ENCODE measurements at places on chromosomes 4 and X.
A peak's percentile ranks its signal among the peaks of the same experiment; 100 is the strongest.

- H3K4me3 ChIP-seq, result no peak overlapping the region
- no peaks in the 10 kb centered on the region for H3K4me1 ChIP-seq
- H3K36me3 ChIP-seq, result no peaks in the 10 kb centered on the region
Measured at GRCh38 chr4:38620065-38620464, 43.9 kb upstream of the KLF3 start.

GRCh38 chr4:57544811-57545654 is 434.8 kb upstream of the IGFBP7 start:
- H3K36me3 ChIP-seq, result no peaks in the 10 kb centered on the region
- no peaks in the 10 kb centered on the region for H3K27me3 ChIP-seq
- H3K4me1 ChIP-seq, result no peaks in the 10 kb centered on the region
- no peak overlapping the region for H3K27ac ChIP-seq
- no peak overlapping the region for H3K4me3 ChIP-seq

DNA sequence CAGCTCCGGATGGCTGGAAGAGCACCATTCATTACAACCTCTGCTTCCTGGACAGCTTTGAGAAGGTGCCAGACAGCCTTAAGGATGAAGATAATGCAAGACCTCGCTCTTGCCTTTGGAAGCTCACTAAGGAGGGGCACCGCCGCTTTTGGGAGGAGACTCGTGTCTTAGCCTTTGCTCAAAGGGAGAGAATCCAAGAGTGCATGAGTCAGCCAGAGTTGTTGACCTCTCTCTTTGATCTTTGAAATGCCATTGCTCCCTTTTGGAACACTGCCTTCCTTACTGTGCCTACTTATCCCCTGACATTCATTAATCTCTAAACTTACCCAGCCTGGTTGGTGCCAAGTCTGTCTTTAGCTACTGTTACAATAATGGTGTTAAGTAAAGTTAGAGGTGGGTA is 1.2 kb downstream of the FOXR2 start:
- no peak overlapping the region for H3K4me3 ChIP-seq
- DNase-seq, result no peak
- no peaks in the 10 kb centered on the region for H3K36me3 ChIP-seq
- H3K27me3 ChIP-seq, result no peaks in the 10 kb centered on the region
- no peak overlapping the region for H3K27ac ChIP-seq

DNA sequence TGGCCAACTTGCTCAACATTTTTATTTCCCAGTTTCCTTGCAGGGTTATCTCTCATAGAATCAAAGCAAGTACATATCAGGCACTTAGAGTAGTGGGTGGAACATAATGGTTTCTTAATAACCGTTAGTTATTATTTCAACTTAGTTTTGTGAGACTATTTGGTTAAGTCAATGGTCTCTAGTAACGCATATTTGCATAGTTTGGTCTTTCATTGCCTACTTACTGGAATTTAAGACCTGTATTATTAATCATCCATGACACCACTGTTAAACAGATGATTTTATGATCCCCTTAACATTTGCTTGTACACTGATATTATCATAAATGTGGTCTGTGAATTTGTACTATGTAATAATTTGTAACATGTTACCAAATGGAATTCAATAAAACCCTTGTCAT is 70.9 kb upstream of the SMIM31 start:
- H3K4me1 ChIP-seq, result peaks cover 2% of the 10 kb centered on the region
- no peaks in the 10 kb centered on the region for H3K36me3 ChIP-seq
- no peak overlapping the region for H3K4me3 ChIP-seq
- no peak overlapping the region for H3K27ac ChIP-seq
- H3K27me3 ChIP-seq, result no peaks in the 10 kb centered on the region

- no peaks in the 10 kb centered on the region for H3K27me3 ChIP-seq
- H3K4me3 ChIP-seq, result no peak overlapping the region
- no peaks in the 10 kb centered on the region for H3K36me3 ChIP-seq
- peaks cover 1% of the 10 kb centered on the region for H3K4me1 ChIP-seq
- H3K27ac ChIP-seq, result no peak overlapping the region
Measured at GRCh38 chrX:107482046-107482445, 32.6 kb downstream of the FRMPD3 start.

- H3K27me3 ChIP-seq, result no peaks in the 10 kb centered on the region
- no peaks in the 10 kb centered on the region for H3K4me1 ChIP-seq
- no peak overlapping the region for H3K4me3 ChIP-seq
- no peak overlapping the region for H3K27ac ChIP-seq
Measured at GRCh38 chr4:14364953-14365536, 637.2 kb upstream of the CPEB2 start.

DNA sequence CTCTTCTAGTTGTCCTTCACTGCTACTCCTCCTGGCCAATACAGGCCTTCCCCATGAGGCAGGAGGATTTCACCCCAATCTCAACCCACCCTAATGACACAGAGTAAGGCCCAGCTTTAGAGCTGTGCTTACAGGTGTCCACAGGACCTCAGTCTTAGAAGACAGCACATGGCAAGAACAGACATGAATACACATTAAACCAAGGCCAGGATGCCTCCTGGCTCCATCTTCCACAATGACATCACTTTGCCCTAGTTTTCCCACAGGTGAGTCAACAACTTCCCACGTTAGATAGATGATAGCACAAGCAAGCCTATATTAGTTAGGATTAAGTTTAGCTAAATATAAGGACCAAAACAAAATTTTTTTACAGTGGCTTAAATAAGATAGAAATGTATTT is 63.8 kb upstream of the NOCT start:
- H3K4me1 ChIP-seq, result no peaks in the 10 kb centered on the region
- no peak overlapping the region for H3K27ac ChIP-seq
- DNase-seq, result no peak
- H3K4me3 ChIP-seq, result no peak overlapping the region

DNA sequence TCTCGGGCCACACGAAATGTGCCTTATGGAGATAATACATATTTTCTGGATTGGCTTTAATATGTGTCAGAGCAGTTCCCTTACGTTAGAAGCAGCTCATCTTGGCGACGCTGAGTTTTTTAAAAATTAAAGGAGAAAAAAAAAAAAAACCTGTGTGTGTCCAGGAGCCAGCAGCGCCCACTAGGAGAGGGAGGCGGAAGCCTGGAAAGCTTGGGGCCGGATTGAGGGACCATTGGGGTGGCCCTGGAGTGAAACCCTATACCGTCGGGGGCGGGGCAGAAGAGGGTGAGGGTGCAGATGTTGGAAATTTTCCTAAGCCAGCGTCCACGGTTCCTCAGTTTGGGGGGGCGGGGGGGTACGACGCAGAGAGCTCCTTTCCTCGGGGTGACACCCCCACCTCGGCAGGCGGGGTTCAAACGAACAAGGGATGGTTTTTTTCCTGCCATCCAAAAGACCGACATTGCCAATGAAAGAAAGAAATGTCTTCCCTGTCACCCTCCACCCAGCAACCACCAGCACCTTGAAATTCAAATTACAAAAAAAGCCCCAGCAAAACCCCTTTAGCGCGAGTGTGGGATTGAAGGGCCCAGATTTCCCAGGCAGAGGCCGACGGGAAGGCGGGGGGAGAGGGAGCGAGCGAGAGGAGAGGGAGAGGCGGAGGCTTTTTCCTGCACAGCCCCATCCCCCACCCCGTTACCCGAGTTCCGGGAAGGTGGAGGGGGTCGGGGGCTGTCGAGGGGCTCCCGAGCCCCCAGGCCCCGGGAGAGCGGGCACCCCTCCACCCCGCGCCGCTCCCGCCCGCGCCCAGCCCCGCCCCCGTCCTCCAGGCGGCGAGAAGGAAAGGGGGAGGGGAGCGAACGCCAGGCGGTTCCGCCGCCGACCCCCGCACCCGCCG is 859 bp downstream of the SMARCA1 start:
- H3K4me1 ChIP-seq, result no peaks in the 10 kb centered on the region
- no peaks in the 10 kb centered on the region for H3K27me3 ChIP-seq
- no peaks in the 10 kb centered on the region for H3K36me3 ChIP-seq

DNA sequence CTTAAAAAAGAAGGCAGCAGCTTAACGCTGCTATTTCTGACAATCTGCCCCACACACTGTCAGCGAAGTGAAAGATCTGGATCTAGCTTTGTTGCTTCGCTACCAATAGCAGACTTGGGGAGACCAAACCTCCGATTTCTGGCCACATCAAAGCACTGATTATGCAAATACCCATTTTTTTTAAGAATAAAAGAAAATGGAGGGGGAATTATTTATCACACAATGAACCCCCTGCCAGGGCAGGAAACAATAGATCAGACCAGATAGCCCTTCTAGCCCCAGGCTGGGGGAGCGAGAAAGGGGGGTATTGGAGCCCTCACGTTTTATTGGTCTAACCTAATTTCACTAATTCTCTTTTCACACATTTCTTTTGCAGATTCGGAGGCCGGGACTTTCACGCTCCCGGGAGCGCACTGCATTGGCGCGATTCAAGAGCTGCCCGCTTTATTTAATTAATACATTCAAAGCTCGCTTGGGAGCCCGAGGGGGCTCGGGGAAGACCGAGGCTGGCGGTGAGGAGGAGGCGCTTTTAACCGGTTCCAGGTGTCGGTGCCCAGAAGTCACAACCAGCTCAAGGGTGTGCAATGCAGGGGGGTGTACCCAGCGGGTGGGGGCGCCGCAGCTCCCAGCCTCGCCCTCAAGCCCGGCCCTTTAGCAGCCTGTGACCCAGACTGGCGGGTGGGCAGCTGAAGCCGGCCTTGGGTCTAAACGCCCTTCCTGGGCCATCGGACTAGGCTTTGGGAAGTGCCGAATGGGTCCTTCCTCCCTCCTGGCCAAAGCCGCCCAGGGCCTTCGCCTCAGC is 5.5 kb downstream of the NEUROG2 start:
- H3K4me3 ChIP-seq, result peak overlapping the region; percentile 2
- H3K36me3 ChIP-seq, result no peaks in the 10 kb centered on the region
- DNase-seq, result no peak
- H3K4me1 ChIP-seq, result peaks cover 11% of the 10 kb centered on the region

- peak overlapping the region; percentile 17 for H3K4me3 ChIP-seq
- no peaks in the 10 kb centered on the region for H3K36me3 ChIP-seq
- no peaks in the 10 kb centered on the region for H3K4me1 ChIP-seq
- DNase-seq, result peak; percentile 22
- no peaks in the 10 kb centered on the region for H3K27me3 ChIP-seq
- H3K27ac ChIP-seq, result no peak overlapping the region
Measured at GRCh38 chrX:103533511-103534216, 14.4 kb upstream of the RAB40A start.

- H3K36me3 ChIP-seq, result no peaks in the 10 kb centered on the region
- DNase-seq, result no peak
- H3K27me3 ChIP-seq, result no peaks in the 10 kb centered on the region
- H3K4me1 ChIP-seq, result no peaks in the 10 kb centered on the region
- H3K27ac ChIP-seq, result no peak overlapping the region
Measured at GRCh38 chr4:103634236-103634635, 85.5 kb downstream of the TACR3 start.

DNA sequence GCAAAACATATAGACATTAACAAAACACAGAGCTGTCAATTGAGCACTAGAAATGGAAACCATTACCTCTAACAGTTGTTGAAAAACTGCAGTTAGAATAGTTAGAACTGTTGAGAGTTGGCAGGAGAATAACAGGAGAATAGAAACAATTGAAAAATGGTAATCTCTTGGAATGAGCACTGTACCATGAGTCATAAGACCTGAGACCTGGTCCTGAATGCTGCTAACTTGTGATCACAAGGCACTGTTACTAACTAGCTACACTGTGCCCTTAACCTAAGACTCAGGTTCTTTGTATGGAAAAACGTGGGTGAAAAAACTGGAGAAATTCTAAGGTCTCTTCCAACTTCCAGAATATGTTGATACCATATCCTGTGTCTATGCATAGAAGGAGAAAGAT is 29.3 kb downstream of the FAM114A1 start:
- no peak overlapping the region for H3K27ac ChIP-seq
- H3K4me3 ChIP-seq, result no peak overlapping the region
- H3K27me3 ChIP-seq, result no peaks in the 10 kb centered on the region
- no peaks in the 10 kb centered on the region for H3K36me3 ChIP-seq
- DNase-seq, result no peak
